Left hindlimb (tissue), 1 donor: ENCODE measurements at places on chromosomes 3 and 15.

GRCh38 chr3:194337965-194338753 lies 13.0 kb downstream of the CPN2 start:
- no peak for DNase-seq

DNA sequence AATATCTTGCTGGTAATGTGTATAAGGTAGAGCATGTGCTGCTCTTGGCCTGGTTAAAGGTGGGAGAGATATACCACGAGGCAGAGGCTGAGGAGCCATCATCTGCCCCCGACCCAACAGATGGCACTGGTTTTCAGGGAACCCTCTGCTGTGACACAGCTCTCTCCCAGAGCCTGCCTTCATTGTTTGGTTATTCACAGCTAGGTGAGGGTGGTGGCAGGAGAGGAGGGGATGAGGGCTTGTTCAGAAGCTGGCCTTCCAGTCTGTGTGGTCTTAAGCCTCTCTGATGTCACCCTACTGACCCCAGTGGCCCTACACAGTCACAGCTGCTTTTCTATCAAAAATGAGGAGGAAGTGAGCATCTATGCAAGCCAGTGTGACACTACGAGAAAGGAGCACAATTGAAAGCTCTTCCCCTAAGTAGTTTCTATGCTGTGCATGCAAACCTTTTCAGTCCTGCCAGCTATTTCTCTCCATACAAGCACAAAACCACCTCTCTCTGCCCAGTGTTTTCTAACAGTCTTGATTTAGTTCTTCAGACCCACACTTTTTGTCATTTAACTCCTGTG lies 258.4 kb upstream of the AGTR1 start:
- no peak for DNase-seq

DNA sequence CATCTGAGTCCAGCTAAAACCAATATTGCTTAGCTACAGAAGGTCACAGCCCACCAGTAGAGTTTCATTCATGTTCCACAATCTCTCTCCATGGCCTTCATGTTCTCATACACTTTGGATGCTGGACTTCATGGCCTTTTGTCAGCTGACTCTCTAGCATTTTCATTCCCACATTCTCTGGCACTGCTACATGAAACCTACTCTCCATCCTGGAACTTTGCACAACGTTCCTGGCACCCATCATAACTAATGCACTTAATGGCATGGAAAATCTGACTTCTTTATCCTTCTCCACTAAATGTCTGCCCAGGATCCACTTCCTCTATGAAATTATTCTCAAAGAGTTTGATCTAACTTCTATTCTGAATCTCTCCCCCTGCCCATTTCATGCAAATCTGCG lies 56.9 kb downstream of the SLC9A9 start:
- peak; percentile 39 for DNase-seq

- DNase-seq = no peak
These were observed 218.5 kb upstream of the PLSCR5 start for GRCh38 chr3:146823622-146824021.

DNA sequence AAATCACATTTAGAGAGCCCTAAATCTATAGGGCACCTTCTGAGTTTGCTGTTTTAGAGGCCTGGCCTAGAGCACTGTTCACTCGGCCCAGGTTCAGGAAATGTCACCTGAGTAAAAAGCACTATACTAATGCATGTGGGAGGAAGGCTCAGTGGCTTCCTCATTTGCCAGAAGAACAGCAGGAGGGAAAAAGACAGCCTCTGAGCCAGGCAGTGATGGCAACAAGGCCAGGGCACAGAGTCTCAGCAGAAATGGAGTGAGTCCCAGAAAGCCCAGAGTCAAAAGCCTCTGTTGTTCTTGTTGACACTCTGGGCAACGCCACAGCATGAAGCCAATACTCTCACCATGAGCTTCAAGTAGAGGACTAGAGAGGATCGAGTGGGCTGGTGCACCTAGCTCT lies 25.9 kb downstream of the LTF start:
- no peak for DNase-seq
